ENCODE measurements at places on chromosomes 1 and 21. TPM values are rescaled to one million over a fixed set of nuclear protein-coding genes. Genes with fewer than 3 reads are reported as not detected.

GRCh38 chr1:16167331-16168143 is 11.7 kb upstream of the EPHA2 start:
- no peak for DNase-seq

Gene FCRL6
- total RNA-seq = not detected

Gene FCRL4
- total RNA-seq = not detected

Gene AVPR1B
- not detected for total RNA-seq

Gene GADD45A
- 47.8 TPM for total RNA-seq

GRCh38 chr1:170313306-170313705 is 167.5 kb downstream of the NTMT2 start:
- DNase-seq = no peak

DNA sequence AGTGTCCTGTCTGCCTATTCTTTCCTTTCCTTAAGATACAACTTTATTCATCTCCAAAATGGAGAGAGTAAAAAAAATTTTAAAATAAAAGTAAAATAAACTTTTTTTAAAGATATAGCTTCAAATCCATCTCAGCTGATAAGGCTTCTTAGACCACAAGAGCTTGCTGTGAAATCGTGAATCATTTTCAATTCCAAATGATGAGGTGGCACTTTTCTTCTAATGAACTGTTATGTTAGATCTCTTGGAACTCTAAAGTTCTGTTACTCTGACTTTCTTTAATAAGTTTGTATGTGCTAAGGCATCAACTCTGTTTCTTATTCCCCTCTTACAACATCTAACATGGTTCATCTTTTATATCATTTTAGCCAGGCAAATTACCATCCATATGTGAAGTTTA is 4.5 kb downstream of the SH3GLB1 start:
- DNase-seq = peak; percentile 28

GRCh38 chr1:15426492-15427279 is 11.6 kb upstream of the CTRC start:
- DNase-seq = peak; percentile 29

Gene PROK1
- total RNA-seq = not detected

GRCh38 chr1:67713057-67713846 is 28.3 kb downstream of the GADD45A start:
- peak; percentile 93 for DNase-seq

Gene ADAM15
- total RNA-seq = 137 TPM

DNA sequence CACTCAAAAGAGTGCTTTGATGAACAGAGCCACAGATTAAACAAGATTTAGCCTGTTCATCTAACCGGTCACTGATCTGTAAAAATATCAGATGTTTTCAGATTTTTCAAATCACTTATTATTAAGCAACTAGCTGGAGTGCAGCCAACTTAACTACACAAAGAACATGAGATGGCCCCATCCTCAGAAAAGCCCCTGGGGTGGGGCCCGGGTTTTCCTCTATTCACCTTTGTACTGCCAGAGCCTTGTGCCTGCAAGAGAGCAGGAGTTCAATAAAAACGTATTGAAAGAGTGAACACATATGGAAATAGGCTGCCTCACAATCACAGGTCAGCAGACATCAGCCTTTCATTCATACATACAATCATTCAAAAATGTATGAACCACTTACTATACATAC is 516.1 kb downstream of the OMA1 start:
- no peak for DNase-seq

- DNase-seq = no peak
Measured at GRCh38 chr1:239421811-239422210, 35.4 kb downstream of the CHRM3 start.

Gene SLFNL1
- total RNA-seq = 0.65 TPM

DNA sequence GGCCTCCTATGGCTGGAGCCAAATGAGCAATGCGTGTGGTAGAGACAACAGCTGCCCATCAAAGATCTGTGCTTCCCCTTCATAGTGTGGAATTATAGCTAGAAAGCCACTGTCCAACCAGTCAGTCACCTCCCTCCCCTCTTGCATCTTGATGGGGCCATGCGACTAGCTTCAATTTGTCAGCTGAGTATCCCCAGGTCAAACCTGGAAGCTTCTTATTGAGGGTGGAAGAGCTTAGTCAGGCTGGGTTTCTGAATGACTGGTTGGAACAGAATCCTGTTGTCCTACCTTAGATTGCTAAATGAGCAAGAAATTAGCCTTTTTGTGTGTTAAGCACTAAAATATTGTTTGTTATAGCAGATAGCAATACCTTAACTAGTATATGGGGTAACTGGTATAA is 625.4 kb downstream of the PTPRC start:
- DNase-seq = no peak

DNA sequence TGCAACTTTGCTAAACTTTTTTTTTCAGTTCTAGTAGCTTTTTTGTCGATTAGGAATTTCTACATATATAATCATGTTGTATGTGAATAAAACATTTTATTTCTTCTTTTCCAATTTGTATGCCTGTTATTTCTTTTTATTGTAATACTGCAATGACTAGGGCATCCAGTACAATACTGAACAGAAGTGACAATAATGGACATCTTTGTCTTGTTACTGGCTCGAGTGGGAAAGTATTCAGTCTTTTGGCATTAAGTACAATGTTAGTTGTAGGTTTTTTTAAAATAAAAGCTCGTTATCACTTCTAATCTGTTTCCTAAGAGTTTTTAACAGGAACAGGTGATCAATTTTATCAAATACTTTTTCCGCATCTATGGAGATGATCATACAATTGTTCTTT is 9.8 kb downstream of the STPG1 start:
- no peak for DNase-seq

- DNase-seq = no peak
Measured at GRCh38 chr1:69688193-69688592, 120.5 kb downstream of the LRRC7 start.

Gene E2F2
- total RNA-seq = 0.15 TPM

- peak; percentile 37 for DNase-seq
Measured at GRCh38 chr1:11858968-11859871, 475 bp upstream of the NPPB start.

Gene NKAIN1
- total RNA-seq = not detected

Gene AMY1B
- not detected for total RNA-seq

DNA sequence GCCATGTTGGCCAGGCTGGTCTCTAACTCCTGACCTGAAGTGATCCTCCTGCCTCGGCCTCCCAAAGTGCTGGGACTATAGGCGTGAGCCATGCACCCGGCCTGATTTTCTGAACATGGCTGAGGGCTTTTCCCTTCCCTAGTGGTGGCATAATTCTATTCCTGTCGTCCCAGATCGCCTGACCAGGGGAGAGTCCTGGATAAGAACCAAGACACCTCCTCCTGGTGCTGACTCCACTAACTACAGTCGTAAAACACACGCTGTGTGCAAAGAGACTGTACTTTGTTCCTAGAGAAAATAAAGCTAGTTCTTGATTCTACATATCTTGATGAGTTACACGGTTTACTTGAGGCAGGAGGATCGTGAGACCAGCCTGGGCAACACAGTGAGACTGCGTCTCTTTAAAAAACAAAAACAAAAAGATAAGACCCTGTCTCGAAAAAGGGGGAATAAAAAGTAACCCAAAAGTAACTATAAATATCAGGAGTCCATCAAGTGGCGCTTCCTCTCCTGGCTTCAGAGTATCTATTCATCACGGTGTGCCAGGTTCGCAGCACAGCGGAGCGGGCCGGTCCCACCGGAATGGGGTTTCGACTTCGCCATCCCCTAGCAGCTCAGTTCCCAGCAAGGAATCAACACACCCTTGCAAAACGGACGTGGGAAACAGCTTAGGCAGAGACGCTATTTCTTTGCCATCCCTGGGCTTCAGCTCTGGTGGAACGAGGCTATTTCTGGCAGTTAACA is 973 bp downstream of the SDF4 start:
- peak; percentile 73 for DNase-seq

Gene SPAG17
- 14.6 TPM for total RNA-seq

- no peak for DNase-seq
Measured at GRCh38 chr1:15380601-15381508, 28.8 kb upstream of the EFHD2 start.

Gene TACSTD2
- 129 TPM for total RNA-seq

Gene IL22RA1
- total RNA-seq = 0.05 TPM

DNA sequence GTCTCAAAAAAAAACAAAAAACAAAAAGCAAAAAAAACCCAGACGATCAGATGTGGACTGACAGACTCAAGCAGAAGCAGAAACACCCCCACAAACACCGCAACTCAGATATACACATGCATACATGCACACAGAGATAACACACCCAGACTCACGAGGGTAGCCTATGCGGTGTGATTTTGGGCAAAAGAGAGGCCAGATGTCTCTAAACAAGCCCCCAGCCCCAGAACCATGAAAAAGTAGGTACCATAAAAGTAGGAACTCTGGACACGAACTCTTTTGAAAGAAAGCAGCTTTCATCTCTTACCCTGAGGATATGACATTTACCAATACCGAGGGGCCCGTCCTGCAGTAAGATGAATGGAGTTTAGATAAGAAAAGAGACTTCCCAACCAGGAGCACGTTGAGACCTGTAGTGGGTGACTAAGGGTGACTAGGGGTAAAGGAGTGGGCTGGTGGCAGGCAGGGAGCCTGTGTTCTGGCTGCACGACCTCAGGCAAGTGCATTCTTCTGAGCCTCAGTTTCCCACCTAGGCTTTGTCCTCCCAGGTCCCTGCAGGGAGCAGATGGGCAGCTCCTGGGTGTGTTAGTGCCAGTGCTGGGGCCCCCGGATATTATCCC is 1.5 kb upstream of the TINAGL1 start:
- no peak for DNase-seq

Gene FCAMR
- total RNA-seq = 3.6 TPM

- no peak for DNase-seq
Measured at GRCh38 chr21:33433425-33434114, 30.4 kb downstream of the IFNGR2 start.

- no peak for DNase-seq
Measured at GRCh38 chr1:104932949-104933679, 1183.4 kb downstream of the AMY1C start.

Gene WNT9A
- 0.89 TPM for total RNA-seq

DNA sequence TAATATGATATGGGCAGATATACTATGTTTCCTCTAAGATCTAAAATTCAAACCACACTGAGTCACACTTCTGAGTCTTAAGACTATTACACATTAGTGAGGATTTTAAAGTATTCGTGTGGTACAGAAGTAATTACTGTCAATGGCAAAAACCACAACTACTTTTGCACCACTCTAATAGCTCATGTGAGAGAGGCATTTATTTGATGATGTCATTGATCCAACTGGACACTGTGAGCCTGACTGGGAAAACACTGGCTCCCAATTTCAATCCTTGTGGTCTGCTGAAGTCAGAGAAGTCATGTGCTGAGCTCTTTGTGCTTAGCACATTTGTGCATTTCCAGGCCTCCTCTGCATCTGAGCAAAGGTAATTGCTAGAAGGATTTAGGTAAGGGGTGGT is 377.8 kb downstream of the USH2A start:
- DNase-seq = peak; percentile 100

DNA sequence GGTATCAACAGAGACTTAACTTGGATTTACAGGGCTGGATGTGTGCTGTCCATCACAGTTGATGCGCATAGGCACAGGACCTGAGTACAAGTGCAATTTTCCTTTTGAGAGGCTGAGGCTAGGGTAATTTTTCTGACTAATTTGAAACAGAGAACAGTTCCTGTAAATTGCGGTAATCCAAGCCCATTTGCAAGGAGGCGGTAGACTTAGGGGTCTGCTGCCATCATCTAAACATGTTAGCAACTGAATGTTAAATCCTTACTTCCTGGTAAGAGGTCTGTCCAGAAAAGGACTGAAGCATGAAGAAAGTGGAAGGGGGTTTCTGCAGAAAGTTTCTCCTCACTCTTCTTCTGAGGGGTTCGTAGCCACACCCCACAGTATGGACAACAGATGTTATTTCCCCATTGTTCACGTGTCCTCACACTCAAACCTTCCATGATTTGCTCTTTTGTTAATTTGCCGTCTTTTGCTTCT is 23.7 kb upstream of the C1orf198 start:
- DNase-seq = no peak

All from renal cortical epithelial cell (primary cell).